Esophagus muscularis mucosa (tissue), 4 donors: ENCODE measurements at places on chromosomes 7 and 10. TPM values are rescaled to one million over a fixed set of nuclear protein-coding genes. Genes with fewer than 3 reads are reported as not detected.
A peak's percentile ranks its signal among the peaks of the same experiment; 100 is the strongest.

GRCh38 chr10:80662429-80663261 lies 124.9 kb downstream of the SH2D4B start:
- no peaks in the 10 kb centered on the region for H3K27me3 ChIP-seq
- H3K27ac ChIP-seq, result peak overlapping the region; percentile 60
- peak overlapping the region; percentile 36 for H3K4me3 ChIP-seq
- H3K36me3 ChIP-seq, result no peaks in the 10 kb centered on the region
- no peak for DNase-seq

DNA sequence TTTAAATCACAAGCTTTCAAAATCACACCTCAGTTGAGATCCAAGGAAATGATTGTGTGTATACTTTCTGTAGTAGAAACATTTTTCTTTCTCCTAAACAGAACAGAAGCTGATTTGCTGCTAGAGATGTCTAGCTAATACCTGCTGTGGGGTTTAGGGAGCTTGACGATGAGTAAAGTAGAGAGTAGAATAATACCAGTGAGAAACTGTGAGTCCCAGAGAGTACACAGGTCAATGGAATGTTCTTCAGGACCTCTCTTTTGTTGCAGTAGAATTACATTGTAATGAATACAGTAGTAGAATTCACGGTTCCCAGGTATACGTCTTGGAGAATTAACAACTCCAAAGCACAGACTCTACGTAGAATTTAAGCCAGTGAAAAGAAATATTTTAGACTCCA lies 18.0 kb downstream of the TRUB1 start:
- H3K27ac ChIP-seq, result no peak overlapping the region
- H3K27me3 ChIP-seq, result no peaks in the 10 kb centered on the region
- H3K4me1 ChIP-seq, result peaks cover 4% of the 10 kb centered on the region
- H3K4me3 ChIP-seq, result no peak overlapping the region
- no peak for DNase-seq

GRCh38 chr10:112634096-112634830 lies 187.2 kb downstream of the VTI1A start:
- no peaks in the 10 kb centered on the region for H3K4me1 ChIP-seq
- no peak for DNase-seq
- H3K27ac ChIP-seq, result no peak overlapping the region

CYP3A4 gene
- total RNA-seq, result not detected

GRCh38 chr7:95295397-95295796 lies 28.9 kb downstream of the PON1 start:
- no peak overlapping the region for H3K27ac ChIP-seq
- H3K27me3 ChIP-seq, result no peaks in the 10 kb centered on the region
- H3K36me3 ChIP-seq, result no peaks in the 10 kb centered on the region
- DNase-seq, result no peak
- H3K4me3 ChIP-seq, result no peak overlapping the region
- no peaks in the 10 kb centered on the region for H3K4me1 ChIP-seq

DNA sequence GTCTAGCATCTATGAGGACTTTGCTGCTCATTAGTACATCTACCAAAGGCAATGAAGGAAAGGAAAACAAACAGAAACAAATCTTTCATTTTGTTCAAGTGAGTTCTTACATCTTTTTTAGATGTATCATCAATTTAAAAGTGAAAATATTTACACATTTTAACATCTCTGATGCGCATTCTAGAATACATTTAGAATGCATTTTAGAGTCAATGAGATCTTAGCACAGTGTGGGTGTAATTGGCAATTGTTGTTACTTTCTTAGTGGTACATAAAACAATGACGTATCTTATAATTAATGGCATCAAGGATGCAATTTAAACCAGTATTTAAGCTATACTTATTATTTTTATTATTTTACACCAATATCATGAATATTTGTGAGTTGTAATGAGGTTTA lies 51.4 kb downstream of the TPK1 start:
- H3K27me3 ChIP-seq, result no peaks in the 10 kb centered on the region
- H3K27ac ChIP-seq, result no peak overlapping the region
- H3K4me3 ChIP-seq, result no peak overlapping the region
- no peaks in the 10 kb centered on the region for H3K36me3 ChIP-seq

DNA sequence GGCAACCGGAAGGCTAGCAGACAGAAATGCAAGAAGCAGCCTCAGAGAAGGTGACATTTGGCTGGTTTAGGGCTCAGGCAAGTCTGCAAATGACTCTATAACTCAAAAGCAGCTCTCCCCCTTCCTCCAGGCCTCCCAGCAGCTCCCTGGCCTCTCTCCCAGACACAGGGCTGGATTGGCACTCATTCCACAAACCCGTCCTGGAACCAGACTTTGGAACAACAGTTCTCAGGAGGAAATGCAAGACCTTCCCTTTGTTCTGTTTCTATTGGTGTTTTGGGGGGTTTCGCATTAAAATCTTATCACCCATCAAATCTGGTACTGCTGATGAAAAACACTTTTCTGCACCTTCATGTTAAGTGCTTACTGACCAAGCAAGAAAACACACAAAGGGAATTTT lies 40.3 kb upstream of the EFCAB10 start:
- H3K27ac ChIP-seq, result peak overlapping the region; percentile 65
- no peak overlapping the region for H3K4me3 ChIP-seq
- H3K27me3 ChIP-seq, result no peaks in the 10 kb centered on the region
- DNase-seq, result no peak
- H3K4me1 ChIP-seq, result peaks cover 20% of the 10 kb centered on the region

DNA sequence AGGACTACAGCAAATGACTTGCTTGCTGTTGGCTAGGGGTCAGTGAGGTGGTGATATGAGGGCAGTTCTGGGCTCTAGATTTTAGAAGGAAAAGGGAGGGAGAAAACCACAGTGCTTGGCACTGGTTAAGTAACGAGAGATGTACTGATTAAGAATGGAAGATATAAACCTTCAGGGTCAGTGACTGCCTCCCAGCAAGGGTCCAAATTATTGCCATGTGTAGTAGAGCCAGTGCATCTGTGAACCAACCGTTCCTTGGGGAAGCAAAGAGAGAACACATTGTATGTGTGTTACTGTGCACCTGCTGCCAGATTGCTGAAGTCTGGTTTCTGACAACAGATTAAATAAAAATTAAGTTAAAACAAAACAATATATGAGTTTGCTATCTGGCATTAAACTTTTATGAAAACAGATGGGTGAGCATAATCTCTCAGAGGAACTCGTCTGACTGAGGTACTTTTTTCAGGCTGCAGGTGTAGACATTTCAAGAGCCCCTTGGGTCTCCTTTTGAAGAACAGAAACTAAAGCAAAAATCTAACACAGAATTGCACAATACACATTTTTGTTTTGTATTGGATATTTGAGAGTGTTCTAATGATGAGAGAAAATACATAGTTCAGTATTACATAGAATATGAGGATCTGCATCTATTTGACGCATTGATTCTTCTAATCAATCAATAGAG lies 1120.6 kb downstream of the SORCS3 start:
- H3K27me3 ChIP-seq, result no peaks in the 10 kb centered on the region
- H3K4me1 ChIP-seq, result no peaks in the 10 kb centered on the region
- H3K27ac ChIP-seq, result no peak overlapping the region
- no peak overlapping the region for H3K4me3 ChIP-seq

GRCh38 chr7:29297194-29297890 lies 102.8 kb downstream of the CHN2 start:
- peaks cover 5% of the 10 kb centered on the region for H3K4me1 ChIP-seq
- no peak for DNase-seq
- H3K27me3 ChIP-seq, result no peaks in the 10 kb centered on the region

DNAJC12 gene
- total RNA-seq, result 4.1 TPM

DNA sequence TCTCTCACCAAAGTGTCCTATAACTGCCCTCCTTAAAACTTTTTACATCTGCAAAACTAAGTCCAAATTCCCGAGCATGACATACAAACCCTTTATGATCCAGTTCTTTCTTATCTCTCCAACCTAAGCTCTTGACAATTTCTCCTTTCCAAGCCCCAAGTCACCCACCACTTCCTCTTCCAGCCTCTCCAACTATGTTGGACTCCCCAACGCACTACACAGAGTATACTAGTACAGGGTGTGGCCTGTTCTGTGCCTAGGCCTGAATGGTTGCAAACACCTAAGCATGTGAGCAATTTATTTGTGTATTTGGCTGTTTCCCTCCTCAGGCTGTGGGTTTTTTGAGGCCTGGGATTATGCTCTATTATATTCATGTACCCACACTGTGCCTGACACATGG lies 101.2 kb upstream of the APBB1IP start:
- H3K4me3 ChIP-seq, result no peak overlapping the region
- H3K27me3 ChIP-seq, result peaks cover 7% of the 10 kb centered on the region
- H3K27ac ChIP-seq, result no peak overlapping the region
- no peaks in the 10 kb centered on the region for H3K36me3 ChIP-seq
- no peaks in the 10 kb centered on the region for H3K4me1 ChIP-seq

GRCh38 chr7:81267508-81267907 lies 348.7 kb upstream of the SEMA3C start:
- no peak overlapping the region for H3K4me3 ChIP-seq
- no peak for DNase-seq
- no peaks in the 10 kb centered on the region for H3K36me3 ChIP-seq
- H3K27me3 ChIP-seq, result no peaks in the 10 kb centered on the region

DNA sequence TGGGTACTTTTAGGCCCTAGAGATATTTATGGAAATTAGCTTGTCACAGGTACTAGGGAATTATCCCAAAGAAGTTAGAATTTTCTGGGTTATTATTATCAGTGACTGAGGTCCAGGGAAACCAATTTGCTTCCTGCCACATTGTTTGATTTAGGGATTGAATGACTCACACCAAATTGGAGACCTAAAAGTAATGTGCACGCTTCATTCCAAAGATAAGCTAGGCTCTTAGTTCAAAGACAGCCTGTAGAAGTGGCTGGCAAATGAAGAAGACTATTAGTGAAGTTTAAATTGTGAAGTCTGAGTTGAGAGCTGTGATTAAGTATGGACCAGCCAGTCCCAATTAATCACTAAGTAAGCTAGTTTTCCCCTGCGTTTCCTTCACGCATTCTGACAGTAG lies 188.1 kb upstream of the MYO3A start:
- H3K27ac ChIP-seq, result no peak overlapping the region
- no peak for DNase-seq
- H3K4me1 ChIP-seq, result no peaks in the 10 kb centered on the region
- H3K27me3 ChIP-seq, result no peaks in the 10 kb centered on the region

DNA sequence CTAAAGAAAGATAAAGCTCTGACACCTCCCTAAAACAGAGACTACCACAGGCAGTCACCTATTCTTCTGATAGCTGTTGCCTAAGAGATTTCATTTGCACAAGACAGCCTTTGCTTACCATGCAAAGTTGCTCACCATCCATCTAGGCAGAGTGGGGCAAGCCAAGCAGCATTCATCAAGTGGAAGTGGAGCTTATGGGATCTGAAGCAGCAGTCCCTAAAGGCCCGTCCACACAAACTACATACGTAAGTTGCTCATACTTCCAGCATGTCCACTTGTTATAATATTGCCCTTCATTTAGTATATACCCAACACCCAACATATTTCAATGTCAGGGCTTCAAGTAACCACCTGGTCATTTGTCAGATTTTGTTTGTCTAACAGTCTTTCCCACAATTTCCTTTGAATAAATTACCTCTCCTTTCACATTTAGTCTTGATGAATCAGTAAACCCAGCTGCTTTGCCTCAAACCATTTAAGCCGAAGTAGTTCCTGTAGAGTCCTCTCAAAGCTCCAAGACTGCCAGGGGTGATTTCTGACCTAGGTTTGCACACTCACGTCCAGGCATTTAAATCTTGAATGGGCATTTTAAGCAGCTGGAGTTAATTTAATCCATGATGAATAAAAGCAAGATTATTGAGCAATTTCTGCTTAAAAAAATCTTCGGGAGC lies 67.9 kb downstream of the ATAD1 start:
- no peaks in the 10 kb centered on the region for H3K4me1 ChIP-seq
- DNase-seq, result no peak
- H3K27ac ChIP-seq, result no peak overlapping the region
- H3K4me3 ChIP-seq, result no peak overlapping the region
- no peaks in the 10 kb centered on the region for H3K27me3 ChIP-seq

DNA sequence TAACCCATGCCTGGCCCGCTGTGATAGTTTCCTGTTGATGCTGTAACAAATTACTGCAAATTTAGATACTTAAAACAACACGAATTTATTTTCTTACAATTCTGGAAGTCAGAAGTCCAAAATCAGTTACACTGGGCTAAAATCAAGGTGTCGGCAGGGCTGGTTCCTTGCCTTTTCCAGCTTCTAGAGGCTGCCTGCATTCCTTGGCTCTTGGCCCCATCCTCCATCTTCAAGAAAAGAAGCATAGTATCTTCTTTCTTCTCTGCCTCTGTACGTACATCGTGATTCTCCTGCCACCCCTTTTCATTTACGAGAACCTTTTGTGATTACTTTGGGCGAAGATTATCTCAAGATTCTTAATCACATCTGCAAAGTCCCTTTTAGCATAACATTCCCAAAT lies 1.6 kb upstream of the TIAL1 start:
- H3K27me3 ChIP-seq, result no peaks in the 10 kb centered on the region
- DNase-seq, result no peak
- no peaks in the 10 kb centered on the region for H3K36me3 ChIP-seq
- H3K27ac ChIP-seq, result no peak overlapping the region
- peaks cover 30% of the 10 kb centered on the region for H3K4me1 ChIP-seq
- H3K4me3 ChIP-seq, result no peak overlapping the region

DNA sequence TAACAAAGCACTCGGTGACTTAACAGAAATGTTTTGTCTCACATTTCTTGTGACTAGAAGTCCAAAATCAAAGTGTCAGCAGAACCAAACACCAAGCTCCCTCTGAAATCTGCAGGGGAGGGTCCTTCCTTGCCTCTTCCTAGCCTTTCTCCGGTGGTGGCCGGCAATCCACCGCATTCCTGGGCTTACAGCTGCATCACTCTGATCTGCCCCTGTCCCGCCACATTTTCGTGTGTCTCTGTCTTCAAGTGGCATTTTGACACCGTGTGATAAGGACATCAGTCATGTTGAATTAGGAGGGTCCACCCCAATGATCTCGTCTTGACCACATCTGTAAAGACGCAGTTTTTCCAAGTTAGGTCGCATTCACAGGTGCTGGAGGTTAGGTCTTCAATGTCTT lies 30.5 kb upstream of the TOMM7 start:
- H3K4me1 ChIP-seq, result peaks cover 18% of the 10 kb centered on the region
- H3K27ac ChIP-seq, result peak overlapping the region; percentile 98
- H3K36me3 ChIP-seq, result peaks cover 11% of the 10 kb centered on the region
- H3K27me3 ChIP-seq, result no peaks in the 10 kb centered on the region

MOGAT3 gene
- total RNA-seq, result not detected
